ENCODE measurements at places on chromosomes 5 and 9.

DNA sequence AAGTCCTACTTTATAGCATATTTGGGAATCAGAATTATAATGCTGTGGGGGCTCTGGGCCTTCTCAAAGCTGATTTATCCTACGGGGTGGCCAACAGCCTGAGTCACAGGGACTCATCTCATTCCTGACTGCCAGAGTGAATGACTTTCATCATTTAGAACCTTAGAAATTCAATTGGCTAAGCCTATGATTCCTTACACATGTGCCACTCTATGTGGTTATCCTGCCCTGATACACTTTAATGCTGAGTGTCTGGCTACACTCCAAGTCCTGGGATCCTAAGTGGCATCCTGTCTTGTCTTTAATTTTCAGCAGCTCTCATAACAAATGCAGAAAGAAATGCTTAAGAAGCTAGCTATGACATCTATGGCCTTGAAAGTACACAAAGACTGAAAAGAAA lies 75.2 kb upstream of the FREM1 start:
- DNase-seq = peak; percentile 86

GRCh38 chr5:147464211-147464610 lies 45.7 kb downstream of the DPYSL3 start:
- no peak for DNase-seq

DNA sequence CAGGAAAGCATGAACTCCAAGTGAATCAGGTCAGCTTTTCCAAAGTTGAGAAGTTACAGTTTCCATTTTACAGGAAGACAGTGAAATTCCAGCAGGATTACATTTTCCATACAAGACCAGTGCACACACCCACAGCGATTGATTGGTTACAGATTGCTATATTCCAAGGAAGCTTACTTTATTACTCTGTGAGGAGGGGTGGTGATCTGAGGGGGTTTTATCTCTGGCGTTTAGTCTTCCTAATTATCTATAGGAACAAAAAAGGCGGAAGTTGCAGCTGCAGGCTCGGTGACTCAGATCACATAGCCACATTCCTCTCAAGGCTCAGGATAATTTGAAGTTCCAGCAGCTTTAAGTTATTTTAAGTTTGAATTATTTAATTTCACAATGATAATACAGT lies 450.4 kb upstream of the NMUR2 start:
- no peak for DNase-seq

DNA sequence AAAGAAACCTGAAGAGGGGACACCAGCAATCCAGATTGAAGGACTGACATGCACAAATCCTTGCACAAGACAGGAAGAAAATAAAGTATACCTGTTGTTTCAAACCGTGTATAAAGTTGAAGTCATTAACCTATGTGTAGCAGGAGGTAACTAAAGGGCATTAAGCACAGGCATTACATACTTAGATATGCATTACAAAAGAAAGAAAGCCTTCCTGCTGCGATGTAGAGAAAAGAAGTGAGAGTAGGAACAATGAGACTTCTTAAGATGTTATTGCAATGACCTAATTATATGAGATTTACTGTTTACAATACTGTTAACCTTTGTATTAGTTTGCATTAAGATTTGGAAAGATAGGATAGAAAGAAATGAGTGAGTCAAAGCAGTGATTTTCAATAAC lies 308.9 kb upstream of the PTPRD start:
- no peak for DNase-seq

DNA sequence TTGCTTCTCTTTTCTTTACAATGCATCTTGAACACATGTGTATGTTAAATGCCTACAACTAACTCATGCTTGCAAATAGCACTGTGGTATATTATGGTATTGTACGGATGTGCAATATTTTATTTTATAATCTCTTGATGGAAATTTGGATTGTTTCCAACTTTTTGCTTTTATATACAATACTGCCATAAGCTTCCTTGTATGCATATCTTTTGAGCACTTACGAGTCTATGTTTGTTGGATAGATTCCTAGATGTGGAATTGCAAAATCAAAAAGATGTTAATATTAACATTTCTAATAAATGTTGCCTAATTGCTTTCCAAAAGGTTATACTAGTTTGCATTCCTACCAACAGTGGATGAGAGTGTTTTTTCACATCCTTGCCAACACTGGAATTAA lies 3.4 kb upstream of the GALNT12 start:
- peak; percentile 35 for DNase-seq

GRCh38 chr5:155260798-155261197 lies 247.2 kb downstream of the KIF4B start:
- no peak for DNase-seq

DNA sequence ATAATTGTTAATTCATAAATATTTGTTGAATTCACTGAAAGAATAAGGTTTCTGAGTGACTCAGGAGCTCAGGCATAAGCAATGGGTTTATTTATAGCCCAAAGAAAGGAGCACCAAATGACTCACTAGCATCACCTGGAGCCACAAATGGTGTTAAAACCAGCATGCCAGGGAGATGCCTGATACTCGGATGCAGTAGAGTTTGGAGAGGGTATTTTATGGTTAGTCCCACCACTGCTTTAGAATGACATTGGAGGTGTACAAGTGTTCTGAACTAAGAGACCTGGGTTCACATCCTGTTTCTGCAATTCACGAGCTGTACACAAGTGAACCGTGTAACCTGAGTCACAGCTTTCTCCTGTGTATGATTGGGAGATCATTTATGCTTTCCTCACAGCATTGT lies 25.2 kb downstream of the CCL28 start:
- no peak for DNase-seq

DNA sequence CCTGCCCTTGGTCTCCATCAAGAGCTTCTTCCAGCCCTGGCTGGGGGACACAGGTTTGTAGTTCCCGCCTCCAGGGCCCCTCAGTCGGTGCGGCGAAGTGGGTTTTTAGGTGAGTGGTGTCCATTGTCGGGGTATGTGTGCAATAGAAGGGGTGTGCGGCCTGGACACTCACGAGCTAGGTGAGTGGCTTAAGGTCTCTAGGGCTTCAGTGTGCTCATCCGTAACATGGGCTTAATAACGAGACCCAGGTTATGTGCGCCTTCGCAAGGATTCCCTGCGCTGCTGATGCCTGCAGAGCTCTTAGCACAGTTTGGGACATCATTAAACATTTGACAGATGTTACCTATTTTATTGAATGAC lies 656 bp downstream of the CEP78 start:
- no peak for DNase-seq

- DNase-seq = no peak
These were observed 398.3 kb downstream of the IRX1 start for GRCh38 chr5:3993856-3994473.

Measured in SK-N-MC (cell line).